ENCODE measurements at places on chromosomes 7 and 10.

DNA sequence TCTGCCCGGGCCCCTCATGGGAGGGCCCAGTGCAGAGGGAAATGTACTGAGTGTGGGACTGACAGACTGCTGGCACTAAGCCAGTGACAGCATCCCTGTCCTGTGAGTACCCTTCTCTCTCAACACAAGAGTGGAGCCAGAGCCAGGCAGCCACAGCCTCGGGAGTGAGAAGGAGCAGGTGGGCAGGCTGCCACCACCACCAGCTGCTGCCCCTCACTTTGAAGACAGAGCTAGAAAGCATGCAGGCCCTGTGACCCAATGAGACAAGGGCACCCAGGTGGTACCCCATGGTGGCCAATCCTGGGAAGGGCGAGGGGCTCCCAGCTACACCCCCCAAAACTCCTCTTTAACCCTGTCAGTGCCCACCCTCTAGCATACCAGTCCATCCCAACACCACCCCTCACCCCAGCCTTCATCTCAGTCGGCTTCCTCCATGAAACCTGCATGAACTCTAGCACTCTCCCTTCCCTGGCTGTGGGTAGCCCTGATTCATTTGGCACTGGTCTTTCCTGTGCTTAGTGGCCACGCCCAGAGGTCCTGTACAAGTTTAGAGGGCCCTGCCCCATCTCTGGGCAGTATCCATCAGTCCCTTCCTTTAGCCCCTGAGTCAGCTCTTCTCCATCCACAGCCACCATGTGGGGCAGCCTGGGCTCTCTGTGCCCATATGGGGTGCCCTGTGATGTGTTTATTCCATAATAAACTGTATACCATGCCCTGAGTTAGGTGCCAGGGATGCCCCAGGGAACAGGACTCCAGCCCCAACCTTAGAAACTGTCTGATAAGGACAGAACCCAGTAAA lies 207.0 kb upstream of the ZMIZ1 start:
- DNase-seq: no peak

DNA sequence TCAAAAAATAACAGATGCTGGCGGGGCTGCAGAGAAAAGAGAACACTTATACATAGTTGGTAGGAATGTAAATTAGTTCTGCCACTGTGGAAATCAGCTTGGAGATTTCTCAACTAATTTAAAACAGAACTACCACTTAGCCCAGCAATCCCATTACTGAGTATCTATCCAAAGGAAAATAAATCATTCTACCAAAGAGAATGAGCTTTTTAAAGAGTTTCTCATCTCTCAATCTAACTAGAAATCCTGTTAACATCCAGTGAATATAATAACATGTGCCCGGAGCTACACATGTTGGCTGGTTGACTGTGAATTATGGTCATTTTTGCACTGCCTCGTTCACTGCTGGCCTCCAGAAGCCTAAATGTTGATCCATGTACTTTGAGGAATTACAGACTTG lies 39.3 kb downstream of the BET1 start:
- DNase-seq: no peak

- no peak for DNase-seq
These were observed 247.8 kb downstream of the OTUD1 start for GRCh38 chr10:23686722-23687121.

DNA sequence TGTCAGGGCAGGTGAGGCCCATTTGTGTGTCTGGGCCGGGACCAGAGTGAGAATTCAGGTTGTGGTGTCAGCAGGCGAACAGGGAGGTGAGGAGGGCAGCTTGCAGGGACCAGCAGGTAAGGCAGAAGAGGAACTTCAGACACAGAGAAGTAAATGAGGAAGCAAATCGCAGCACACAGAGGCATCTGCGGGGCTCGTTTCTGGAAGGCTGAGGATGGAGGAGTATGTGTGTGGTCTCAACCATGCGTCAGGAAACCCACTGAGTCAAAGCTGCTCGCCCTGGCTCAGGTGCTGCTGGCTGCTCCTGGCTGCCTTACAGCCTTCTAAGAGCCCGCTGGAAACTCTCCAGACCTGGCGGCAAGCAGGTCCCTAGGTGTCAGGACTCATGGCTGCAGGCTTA lies 26.9 kb upstream of the PITRM1 start:
- DNase-seq: no peak

GRCh38 chr10:63611078-63611477 lies 89.9 kb downstream of the REEP3 start:
- no peak for DNase-seq

DNA sequence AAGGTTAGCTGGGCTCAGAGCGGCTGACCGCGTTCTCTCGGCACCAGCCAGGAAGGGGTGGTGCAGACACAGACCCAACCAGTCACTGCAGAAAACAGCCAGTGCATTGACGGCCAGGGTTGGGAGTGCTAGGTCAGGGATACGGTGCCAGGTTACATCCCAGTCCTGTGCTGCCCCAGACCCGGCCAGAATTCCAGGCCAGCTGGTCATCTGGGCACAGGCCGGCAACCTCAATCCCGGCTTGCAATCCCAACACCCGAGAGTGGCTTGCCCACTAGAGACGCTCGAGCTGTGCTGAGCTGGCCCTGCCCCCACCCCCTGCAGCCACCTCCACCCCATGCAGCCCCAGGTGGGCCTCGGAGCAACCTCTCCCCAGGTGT lies 3.8 kb downstream of the PRAP1 start:
- no peak for DNase-seq

DNA sequence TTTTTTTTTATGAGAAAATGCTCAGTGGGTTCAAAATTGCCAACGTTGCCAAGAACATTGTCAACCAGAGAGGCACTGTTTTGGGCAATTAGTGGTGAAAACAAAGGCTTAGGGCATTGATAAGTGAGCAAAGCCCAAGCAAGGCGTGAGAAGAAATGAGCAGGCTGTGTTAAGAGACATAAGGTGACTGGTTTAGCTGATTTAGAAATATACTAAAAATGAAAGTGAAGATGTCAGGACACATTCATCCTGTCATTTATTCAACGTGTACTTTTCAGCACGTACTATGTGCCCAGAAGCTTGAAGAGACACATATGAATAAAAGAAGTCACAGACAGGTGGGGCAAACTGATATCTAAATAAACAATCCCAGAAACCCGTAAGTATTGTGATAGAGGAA lies 31.8 kb downstream of the AOAH start:
- DNase-seq: no peak

DNA sequence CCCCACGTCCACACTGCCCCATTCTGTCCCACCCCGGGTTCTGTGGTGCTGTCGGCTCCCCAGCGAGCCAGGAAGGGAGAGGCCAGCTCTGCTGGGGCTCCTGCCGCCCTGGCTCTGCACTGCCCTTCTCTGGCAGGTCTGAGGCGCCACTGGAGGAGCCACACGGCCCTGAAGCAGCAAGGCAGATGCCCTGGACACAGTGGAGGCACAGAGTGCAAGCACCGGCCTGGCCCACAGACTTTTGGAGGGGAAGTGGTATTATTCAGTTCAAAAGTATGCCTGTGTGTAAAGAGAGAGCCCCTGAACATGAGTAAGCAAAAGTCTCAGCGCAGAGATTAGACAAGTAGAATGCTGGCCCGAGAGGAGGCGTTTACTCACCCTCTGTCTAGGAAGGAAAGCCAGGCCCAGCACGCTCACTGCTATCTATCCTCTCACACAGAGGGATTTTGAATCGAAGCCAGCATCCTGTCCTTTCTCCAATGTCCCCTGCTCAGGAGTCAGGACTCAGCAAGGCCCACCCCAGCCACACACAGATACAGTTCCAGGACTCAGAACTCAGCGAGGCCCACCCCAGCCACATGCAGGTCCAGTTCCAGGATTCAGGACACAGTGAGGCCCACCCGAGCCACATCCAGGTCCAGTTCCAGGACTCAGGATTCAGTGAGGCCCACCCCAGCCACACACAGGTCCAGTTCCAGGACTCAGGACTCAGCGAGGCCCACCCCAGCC lies 115.0 kb downstream of the EGFR start:
- peak; percentile 96 for DNase-seq

DNA sequence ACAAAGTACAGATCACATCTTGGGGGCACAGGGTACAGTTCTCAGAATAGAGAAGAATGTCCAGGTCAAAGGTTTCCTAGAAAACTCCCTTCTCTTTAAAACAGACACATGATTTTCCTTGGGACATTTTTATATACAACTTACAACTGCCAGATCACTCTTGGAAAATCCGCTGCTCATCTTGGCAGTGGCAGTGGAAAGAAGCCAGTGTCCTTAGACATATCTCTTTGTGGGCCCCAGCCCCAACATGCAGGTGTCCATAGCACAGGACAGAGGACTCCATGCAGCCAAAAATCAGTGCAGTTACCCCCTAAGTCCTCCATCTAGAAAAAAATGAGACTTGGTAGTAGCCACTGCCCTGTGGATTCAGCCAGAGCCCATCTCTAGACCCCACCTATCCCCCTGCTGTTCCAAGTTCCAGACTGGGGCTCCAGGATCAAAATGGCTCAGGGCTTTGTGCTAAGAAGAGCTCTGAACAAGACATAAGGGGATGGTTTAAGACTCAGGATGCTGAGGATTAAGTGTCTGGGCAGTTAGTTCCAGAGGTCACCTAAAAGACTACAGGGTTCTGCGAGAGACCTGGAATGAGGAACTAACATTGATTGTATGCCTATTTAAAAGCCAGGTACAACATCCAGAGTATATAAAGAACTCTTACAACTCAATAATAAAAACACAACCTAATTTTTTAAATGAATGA lies 34.4 kb downstream of the HIPK2 start:
- no peak for DNase-seq

DNA sequence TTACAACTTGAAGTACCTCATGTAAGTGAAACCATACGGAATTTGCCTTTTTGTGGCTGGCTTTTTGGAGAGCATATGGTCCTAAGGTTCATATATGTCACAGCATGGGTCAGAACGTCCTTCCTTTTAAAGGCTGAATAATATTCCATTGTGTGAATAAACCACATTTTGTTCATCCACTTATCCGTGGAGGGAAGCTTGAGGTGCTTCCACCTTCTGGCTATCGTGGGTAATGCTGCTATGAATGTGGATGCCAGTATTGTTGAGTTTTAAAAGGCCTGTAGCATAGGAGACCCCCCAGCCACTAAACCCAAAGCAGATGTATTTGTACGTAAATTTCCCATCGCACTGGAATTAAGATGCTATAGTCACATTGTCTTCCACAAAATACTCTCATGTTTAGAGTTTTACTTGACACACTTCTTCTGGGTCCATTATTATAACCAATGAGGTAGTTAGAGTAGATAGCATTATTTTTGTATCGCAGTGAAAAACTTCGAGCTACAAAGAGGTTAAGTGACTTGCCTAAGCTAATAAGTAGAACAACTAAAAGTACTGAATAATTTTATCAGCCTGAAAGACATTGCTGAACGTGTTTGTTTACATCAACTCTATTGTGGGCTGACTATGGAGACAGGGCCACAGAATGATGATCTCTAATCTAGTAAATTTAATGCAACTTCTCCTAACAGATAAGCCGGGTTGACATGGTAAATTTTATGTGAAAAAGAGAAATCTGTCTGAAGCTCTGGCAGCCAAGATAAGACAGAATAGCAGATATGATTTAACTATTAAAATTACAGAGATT lies 183.0 kb upstream of the CTBP2 start:
- DNase-seq: no peak

DNA sequence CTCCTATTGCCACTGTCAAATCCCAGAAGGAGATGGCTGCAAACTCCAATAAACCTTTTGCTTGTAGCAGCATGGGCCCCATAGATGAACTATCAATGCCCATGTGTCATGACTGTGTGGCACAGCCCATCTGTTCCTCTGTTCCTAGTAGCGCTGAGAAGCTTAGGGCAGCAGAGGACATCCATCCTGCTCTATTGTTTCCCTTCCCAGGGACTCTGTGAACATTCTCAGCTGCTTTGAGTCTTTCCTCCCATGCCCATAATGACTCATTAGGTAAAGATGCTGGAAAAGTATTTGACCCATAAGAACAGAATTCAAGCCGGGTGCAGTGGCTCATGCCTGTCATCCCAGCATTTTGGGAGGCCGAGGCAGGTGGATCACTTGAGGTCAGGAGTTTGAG lies 28.3 kb downstream of the STMP1 start:
- no peak for DNase-seq

DNA sequence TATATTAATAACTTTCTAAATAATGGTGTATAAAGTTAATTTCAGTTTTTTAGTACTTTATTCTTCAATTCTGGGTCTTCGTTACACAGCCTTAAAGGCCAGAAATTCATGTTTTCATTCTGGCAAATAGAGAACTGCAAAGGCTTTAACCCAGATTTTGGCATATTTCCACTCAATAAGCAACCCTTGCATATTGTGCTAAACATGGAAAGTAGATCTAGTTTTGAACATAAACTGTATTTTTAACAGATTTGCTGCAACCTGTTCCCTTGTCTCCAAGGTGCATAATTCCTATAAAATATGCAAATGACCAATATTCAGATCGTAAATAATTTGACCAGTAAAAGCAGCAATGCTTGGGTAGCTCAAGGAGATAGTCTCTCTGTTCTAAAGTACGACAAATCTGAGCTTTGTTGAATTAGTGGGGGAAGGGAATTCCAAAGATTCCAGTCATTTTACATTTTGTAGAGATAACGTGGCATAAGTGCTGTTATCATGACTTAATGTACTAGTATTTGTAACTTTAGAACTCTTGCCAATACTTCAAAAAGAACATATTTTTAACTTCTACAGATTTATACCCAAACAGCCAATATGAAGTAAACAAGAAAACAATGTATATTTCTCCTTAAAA lies 46.4 kb upstream of the RSBN1L start:
- DNase-seq: peak; percentile 34

DNA sequence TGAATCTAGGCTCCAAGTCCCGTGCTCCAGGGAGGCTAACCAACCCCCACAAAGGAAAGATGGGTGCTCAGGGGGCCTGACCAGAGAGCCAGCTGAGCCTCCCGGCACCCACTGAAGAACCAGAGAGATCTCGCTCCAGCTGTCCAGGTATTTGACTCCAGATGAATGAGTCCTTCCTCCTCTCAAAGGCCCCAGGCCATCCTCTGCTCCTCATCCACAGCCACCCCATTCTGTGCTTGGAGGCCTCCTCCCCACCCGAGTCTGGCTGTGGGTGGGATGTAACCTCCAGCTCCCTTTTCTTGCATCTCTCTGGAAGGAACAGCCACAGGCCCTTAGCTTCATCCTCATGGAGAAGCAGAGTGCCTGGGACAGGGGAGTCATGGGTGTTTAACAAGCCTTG lies 44.6 kb downstream of the VSTM4 start:
- DNase-seq: no peak

GRCh38 chr7:36638140-36638539 lies 86.2 kb downstream of the AOAH start:
- no peak for DNase-seq

DNA sequence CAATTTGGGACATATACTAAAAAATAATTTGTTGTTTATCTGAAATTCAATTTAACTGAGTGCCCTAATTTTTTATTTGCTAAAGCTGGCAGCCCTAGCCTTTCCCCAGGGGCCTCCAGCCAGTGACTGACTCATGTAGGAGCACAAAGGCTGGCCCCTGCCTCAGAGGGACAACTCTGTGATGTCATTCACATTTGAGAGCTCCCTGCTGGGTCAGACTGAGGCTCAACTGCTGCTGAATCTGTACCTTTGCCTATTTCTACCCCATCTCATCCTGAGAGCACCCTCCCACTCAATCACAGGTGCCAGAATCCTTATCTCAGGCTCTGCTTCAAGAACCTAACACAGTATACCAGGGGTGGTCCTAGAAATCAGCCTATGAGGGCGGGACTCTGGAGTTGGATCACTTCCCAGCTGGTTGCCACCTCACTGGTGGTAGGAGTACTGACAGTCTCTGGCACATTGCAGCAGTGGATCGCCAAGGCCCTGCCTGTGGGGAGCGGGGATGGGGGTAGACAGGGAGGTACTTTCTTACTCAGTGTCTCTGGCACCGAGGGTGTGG lies 11.6 kb downstream of the GCK start:
- no peak for DNase-seq

Measured in AG04449 (cell line).